ENCODE measurements at places on chromosomes 7 and 10. TPM values are rescaled to one million over a fixed set of nuclear protein-coding genes. Genes with fewer than 3 reads are reported as not detected.

DNA sequence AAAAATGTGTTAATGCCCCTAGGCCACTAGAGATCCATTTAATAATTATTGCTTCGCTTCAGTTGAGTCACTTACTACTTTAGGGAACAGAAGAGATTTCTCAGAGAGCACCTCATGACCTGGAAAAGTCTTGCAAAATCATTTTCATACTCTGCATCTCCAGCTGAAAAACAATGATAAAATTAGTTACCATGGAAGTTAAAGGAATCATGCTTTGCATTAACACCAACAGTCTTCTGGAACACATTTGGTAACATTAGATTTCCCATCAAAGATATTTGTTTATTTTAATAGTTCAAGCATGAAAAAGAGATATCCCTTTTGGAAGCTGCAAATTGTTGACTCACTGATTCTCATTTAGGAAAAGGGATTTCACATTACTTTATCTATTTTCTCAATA is 1.8 kb upstream of the STEAP2 start:
- no peak for DNase-seq

- DNase-seq, result no peak
These were observed 85.4 kb upstream of the AFAP1L2 start for GRCh38 chr10:114489521-114490310.

- DNase-seq, result no peak
These were observed 42.6 kb upstream of the FAM133B start for GRCh38 chr7:92632791-92633190.

ENTPD1 gene
- 2.2 TPM for total RNA-seq

DNA sequence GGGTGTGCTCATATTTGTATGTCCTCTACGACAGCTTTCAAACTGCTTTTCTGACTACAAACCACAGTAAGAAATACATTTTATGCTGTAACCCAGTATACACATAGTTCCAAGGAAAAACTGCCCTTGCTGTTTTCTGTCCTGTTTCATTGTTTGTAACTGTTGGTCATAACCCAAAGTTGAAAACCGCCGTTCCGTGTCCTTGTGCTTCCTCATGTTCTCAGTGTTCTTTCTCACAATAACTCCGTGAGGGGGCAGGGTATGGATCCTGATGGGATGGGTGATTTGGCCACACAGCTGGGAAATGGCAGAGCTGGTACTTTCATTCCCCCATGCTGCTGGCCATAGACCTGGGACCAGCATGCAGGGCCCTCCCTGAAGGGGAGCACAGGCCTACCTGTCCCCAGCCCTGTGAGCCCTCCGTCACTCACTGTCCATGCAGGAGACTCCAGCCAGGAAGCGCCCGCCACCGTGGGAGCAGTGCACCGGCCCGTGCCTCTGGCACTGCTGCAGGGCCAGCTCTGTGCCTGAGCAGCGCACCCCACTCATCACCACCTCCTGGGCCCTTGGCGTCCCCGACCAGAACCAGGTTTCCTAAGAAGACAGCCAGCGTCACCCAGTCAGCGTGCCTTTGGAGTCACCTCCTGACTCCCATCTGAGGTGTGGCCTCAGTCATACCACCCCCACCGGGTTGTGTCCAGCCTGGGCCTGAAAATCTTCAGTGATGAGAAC is 12.7 kb downstream of the LOXL4 start:
- DNase-seq, result no peak

- no peak for DNase-seq
These were observed 39.7 kb downstream of the CADPS2 start for GRCh38 chr7:122846591-122846990.

GBX1 gene
- not detected for total RNA-seq

DNA sequence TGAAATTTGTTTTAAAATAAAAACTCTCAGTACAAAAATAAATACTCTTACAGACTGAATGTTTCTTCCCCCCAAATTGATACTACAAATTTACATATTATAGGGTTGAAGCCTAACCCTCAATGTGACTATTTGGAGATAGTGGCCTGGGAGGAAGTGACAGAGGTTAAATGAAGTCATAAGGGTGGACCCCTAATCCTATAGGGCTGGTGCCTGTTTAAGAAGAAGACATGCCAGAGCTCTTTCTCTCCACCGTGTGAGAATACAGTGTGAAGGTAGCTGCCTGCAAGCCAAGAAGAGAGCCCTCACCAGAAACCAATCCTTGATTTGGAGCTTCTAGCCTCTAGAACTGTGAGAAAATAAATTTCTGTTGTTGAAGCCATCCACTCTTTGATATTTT is 67.6 kb downstream of the MCU start:
- no peak for DNase-seq

DNA sequence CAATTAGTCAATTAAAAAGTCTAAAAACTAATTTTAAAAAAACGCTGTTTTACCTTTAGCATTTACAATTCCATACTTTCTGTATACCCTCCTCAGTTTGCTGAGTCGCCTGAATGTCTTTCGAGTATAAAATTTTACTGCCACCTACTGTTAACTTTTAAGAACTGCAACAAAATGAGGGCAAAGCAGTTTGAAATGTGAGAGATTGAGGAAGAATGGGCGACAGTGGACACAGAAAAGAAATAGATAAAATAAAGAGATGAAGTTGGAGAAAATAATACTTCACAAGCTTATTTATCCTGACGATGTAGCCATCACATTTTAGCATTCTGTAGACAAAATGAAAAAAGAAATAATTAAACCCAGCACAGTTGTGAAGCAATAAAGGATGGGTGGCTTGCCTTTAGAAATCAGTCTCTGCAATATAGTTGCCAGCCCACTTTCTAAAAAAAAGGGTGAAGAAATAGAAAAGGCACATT is 110.8 kb upstream of the PTN start:
- no peak for DNase-seq

GPR85 gene
- 0.54 TPM for total RNA-seq

ABLIM1 gene
- 51.2 TPM for total RNA-seq

DNA sequence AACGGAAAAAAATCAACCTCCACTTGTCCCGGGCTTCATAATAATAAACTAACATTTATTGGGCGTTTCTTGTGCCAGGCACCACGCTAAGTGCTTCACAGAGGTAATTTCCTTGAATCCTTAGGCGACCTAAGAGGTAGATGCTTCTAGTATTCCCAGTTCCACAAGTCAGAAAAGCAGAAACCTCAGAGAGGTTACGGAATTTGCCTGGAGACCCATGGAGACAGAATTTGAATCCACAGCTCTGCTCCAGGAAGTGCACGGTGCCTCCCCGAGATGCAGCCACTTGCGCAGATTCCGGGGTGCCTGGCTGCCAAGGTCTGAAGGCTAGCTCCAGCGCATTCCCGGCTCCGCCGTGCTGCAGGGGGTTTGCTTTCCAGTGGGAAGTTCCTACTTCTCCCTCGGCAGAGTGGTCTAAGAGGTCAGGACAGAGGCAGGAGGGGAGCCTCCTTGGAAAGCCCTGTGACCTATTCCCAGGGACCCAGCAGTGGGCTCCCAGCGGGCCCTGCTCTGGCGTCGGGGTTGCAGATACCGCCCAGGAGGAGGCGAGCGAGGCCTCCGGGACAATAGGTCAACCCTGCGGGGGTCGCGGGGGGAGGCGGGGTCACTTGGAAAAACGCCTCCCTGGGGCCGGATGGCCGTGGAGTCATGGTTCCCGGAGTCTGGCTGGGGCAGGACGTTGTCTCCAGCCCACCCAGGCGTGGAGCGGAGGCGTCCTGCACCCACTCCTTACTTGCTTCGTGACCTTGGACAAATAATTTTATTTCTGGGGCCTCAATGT is 10.1 kb upstream of the NKX2-3 start:
- DNase-seq, result no peak

INHBA gene
- 2.7 TPM for total RNA-seq

CPA4 gene
- total RNA-seq, result not detected

DNA sequence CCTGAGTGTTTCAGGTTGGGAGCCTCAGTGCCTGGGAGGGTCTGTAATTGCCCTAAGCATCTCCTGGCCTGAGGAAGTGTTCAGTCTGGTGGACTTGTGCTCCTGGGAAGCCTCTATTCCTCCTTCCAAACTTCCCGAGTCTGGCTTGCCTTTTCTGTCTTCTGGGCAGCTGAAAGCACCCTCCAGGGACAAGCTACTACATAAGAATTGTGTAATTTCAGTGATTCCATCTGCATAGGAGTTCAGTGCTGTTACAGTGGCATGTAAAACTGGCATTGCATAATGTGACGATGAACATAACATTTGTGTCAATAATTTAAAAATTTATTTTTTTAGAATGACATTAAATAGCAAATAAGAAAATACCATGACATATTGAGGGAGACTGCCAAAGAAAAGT is 109.3 kb downstream of the AOAH start:
- DNase-seq, result no peak

DNA sequence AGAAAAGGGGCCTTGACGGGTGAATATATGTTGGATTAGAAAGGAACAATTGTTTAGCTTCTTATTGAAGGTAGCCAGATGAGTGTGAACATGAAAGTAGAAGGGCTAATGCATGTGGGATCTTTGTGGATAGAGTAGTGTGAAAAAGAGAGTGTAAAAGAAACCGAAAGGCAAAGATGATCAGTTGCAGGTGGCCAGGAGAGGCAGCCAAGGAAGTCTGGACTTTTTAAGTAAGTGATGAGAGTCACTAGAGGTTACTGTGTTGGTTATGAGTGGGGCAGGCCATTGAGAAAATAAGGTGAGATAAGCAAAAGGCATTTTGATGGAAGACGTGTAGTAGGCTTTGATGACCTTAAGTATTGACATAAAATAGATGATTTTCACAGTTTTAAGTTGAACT is 64.7 kb upstream of the ETV1 start:
- DNase-seq, result no peak

DNA sequence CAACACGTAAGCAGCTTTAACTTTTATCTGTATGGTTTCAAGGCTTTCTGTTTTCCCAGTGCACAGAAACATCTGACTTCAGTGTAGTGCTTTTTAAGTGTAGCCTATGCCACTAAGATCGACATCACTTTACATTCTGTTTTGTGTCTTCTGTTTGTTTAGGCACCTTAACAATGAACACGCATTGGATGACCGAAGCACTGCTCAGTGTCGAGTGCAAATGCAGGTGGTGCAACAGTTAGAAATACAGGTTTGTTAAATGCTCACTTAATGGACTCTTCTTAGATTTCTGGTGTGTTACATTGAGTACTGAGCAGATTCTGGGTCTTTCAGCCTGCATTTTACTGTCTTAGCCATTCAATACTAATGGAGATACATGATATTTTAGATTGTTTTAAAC is 237.4 kb downstream of the FOXP2 start:
- no peak for DNase-seq

SPDYE2B gene
- total RNA-seq, result not detected

NOS3 gene
- total RNA-seq, result 4.4 TPM

GRCh38 chr7:108099713-108100112 is 30.4 kb downstream of the LAMB4 start:
- DNase-seq, result no peak

DNA sequence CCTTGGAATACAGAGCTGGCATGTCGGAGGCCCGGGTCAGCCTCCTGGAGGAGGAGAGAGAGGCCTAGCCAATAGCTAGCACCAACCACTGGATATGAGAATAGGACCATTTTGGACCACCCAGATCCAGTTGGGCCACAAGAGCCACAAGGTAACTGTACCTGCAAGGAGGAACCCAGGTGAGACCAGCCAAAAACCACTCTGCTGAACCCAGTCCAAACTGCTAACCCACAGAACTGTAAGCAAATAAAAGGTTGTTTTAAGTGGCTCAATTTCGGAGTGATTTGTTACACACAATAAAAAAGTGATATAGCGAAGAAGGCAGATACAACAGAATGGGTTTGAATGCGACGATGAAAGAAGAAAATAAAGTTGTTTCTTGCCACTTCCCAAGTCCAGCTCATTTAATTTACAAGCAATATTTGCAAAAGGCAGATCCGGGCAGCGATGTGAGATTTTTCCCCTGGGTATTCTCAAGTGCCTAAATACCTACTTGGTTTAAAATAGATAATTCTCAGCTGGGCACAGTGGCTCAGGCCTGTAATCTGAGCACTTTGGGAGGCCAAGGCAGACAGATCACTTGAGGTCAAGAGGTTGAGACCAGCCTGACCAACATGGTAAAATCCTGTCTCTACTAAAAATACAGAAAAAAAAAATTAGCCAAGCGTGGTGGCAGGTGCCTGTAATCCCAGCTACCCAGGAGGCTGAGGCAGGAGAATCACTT is 23.1 kb downstream of the ZNF467 start:
- DNase-seq, result no peak

- DNase-seq, result no peak
These were observed 19.6 kb upstream of the ELFN1 start for GRCh38 chr7:1650363-1651030.

MTERF1 gene
- total RNA-seq, result 12.6 TPM

- no peak for DNase-seq
These were observed 71.5 kb downstream of the PRPF18 start for GRCh38 chr10:13658264-13658663.

DNA sequence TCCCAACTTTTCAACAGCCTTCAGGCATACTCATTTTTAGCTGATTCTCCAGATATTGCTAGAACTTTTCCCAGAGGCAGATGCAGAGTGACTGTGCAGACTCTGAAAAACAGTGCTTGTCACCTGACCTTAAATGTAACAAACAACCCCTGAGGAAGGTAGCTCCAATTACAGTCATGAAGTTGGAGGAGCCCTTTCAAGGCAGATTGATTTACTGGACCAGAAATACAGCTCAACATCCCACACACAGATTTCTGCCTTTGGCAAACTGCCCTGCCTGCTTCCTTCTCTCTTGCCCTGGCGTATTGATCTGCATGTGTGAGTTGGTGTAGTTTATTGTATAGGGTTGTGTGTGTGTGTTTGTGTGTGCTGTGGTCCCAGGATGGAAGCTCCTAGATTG is 38.5 kb downstream of the PYROXD2 start:
- no peak for DNase-seq

DNA sequence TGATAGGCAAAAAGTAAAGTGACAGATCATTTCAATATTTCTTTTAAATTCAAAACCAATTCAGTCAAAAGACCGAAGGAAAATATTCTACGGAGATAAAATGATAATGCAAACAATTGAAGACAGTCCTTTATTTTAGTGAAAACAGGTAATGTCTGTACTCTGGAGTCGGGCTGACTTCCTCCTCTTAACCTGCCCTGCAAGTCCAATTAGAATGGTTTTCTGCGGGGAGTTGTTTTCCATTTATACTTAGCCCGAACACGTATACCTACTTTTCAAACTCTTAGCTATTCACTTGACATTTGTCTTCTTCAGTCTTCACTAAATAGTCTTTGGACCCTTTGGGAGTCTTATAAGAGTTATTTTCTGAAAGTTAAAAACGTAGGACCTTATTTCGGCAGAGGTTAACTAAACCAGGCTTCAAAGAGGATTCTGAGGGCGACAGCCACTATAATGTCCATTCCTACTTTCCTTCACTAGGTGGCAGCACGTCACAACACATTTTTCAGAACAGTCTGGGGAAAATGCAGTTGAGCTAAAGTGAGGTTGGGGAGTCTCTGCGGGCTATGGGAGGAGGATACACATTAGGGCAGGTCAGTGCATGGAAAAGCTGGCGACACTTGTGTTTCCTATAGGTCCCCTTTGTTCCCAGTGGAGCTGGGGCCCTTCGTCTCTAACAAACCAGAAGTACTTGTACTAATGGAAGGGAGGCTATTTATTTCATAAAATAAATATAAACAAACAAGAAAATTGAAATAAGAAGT is 472.0 kb downstream of the KCNMA1 start:
- peak; percentile 41 for DNase-seq

DNA sequence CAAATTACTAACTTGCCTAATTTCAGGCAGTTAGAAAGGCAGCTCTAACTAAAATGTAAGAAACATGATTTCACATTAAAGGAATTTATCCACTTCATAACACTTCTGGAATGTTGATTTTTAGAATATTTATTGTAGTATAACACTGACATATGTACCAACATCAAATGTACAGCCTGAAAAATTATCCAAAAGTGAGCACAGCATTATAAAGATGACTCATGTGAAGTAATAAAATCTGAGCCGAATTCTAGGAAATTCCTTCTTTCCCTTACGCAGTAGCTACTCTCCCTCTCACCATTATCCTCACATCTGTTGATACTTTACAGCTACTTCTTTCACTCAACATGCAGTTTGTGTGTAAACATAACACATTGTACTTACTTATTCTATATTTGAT is 610.6 kb downstream of the ZWINT start:
- DNase-seq, result no peak
